ENCODE measurements at places on chromosomes 11 and 22. TPM values are rescaled to one million over a fixed set of nuclear protein-coding genes. Genes with fewer than 3 reads are reported as not detected.

ABTB2 gene
- total RNA-seq, result 1.3 TPM

RPS19BP1 gene
- 80.2 TPM for total RNA-seq

C11orf65 gene
- 1.4 TPM for total RNA-seq

MOGAT2 gene
- total RNA-seq, result not detected

OVCH2 gene
- total RNA-seq, result not detected

- DNase-seq, result no peak
These were observed 73.8 kb upstream of the SESN3 start for GRCh38 chr11:95304777-95305176.

DNA sequence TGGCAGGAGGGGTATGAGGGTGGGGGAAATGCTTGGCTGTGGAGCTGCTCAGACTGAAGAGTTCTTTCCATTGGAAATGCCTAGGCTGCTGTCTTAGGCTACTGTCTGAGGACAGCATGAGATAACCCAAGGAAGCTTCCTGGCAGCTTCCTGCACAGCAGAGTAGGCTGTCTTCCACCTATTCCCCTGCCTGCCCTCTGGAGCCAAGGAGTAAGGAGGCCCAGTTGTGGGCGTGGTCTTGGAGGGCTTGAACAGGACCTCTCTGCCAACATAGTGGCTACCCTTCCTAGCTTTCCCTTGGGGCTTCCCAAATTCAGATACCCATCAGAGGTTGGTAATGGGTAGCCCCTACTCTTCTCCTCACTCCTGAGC is 25.9 kb downstream of the PHLDB1 start:
- DNase-seq, result no peak

DNA sequence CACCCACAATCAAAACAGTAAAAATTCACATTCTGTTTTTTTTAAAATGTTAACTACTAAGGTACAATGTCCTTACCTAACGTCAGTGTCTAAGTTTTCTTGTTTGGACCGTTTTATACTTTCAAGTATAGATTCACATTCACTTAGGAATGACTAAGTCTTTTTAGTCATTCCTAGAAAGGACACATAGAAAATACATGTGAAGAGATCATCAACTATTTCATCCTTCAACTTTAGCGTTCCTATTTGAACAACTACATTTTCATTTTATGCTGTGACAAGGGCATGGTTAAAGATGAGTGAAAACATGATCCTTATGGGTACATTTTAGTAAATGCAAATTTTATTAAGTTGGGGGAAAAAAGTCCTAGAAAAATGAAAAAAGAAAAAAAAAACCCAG is 62.8 kb downstream of the DDX10 start:
- DNase-seq, result no peak

- DNase-seq, result no peak
These were observed 4.3 kb downstream of the ARHGEF12 start for GRCh38 chr11:120340529-120340928.

DNA sequence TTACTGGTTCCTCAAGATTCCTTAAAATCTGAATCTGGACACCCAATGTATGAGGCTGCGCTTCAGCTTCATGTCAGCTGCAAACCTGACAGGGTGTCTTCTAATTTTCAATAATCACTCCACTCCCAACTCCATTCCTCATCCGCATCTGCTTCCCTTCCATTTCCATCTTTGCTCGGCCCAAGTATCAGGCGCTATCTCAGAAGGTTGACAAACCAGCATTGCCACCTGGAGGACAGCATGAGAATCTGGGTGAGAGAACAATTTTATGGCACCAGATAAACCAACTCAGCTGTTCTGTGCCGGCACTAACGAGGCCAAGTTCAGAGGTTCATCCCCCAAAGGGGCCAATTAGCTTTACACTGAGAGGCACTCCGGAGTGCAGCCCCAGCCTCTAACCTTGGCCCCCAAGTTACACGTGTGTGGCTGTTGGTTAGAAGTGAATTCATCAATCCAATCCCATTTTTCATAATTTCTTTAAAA is 79.1 kb upstream of the LMO2 start:
- peak; percentile 58 for DNase-seq

DNA sequence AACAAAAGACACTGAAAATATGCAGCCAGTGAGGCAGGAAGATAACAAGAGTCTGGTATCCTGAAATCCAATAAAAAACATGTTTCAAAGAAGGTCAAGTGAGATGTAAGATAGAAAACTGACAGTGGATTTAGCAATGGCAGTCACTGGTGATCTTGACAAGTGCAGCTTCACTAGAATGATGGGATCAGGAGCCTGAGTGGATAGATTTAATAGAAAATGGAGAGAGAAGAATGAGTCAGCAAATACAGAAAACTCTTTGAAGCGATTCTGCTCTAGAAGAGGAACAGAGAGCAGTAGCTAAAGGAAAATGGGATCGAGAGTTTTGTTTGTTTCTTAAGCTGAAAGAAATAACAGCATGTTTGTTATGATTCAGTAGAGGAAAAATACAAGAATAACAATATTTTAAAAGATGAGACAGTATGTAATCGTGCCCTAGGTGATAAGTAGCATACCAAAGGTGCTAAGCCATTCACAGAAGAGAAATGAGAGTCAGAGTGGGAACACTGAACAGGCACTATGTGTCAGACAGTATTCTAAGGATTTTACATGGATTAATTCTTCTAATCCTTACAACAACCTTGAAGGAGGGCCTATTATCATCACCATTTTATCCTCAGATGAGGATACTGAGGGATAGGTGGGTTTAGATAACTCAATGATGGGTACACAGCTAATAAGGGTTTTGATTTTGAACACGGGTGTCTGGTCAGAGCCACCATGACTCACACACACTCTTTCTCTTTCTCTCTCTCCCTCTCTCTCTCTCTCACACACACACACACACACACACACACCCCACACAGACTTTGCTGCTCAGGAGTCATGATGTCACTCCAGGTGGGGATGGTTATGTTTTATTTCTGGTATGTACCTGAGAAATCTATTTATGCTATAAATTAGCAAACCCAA is 36.3 kb downstream of the MRE11 start:
- DNase-seq, result no peak

- DNase-seq, result no peak
These were observed 124.8 kb upstream of the CNTN5 start for GRCh38 chr11:98895936-98896335.

- no peak for DNase-seq
These were observed 49.9 kb upstream of the GDPD4 start for GRCh38 chr11:77351281-77351886.

- DNase-seq, result no peak
These were observed 14.0 kb downstream of the CACNG2 start for GRCh38 chr22:36689583-36689982.
